ENCODE measurements at places on chromosomes 6 and 20.

DNA sequence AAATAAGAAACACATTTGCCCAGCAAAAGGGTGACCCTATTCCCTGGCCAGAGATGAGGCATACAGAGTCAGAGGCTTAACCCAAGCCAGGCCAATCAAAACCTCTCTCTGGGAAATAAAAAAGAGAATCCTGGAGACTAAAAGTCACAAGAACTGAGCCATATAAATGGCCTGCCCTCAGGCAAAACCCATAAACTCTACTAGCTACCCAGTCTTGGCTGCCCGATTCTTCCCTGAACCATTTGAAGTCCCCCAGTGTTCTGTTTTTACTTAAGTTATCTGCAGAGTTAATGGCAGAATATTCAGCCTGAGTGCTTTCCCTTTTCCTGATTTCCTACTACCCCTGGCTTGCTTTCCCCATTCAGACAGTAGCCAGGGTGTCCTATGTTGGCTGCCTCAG lies 13.9 kb downstream of the KCNK15 start:
- no peak for DNase-seq

- DNase-seq: no peak
Observed at GRCh38 chr6:117498159-117498558, 15.7 kb downstream of the DCBLD1 start.

DNA sequence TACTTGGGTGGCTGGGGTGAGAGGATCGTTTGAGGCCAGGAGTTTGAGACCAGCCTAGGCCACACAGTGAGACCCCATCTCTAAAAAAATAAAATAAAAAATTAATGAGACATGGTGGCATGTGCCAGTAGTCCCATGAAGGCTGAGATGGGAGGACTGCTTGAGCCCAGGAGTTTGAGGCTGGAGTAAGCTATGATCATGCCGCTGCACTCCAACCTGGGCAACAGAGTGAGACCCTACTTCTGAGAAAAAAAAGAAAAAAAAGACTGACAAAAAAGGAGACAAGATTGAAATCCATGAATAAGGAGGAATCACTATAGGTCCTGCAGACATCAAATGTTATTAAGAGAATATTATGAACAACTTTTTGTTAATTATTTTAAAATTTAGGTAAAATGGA lies 23.7 kb upstream of the BPHL start:
- no peak for DNase-seq

DNA sequence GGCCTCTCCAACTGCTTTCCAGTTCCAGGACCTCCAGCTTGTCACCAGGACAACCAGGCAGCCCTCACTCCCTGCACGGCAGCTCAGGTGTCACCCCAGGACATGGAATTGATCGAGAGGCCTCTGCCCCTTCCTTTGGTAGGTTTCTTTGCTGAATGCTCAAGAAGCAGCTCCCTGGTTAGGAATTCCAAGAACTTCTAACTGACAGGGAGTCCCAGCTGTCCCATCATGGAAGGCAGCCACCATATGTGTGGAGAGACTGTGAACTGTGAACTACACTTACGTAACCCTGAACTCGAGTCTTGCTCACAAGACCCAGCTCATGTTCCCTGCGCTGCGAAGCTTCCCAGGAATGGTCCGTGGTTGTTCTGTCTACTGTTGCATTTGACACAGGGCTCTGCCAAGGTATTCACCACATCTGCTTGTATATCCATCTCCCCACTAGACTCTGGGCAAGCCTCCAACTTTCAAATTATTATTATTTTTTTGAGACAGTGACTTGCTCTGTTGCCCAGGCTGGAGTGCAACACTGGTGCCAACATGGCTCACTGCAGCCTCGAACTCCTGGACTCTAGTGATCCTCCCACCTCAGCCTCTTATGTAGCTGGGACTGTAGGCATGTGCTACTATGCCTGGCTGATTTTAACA lies 35.7 kb downstream of the MGME1 start:
- no peak for DNase-seq

- no peak for DNase-seq
Observed at GRCh38 chr6:34425132-34425497, 754 bp downstream of the RPS10 start.

GRCh38 chr6:16510245-16510644 lies 251.0 kb downstream of the ATXN1 start:
- no peak for DNase-seq

DNA sequence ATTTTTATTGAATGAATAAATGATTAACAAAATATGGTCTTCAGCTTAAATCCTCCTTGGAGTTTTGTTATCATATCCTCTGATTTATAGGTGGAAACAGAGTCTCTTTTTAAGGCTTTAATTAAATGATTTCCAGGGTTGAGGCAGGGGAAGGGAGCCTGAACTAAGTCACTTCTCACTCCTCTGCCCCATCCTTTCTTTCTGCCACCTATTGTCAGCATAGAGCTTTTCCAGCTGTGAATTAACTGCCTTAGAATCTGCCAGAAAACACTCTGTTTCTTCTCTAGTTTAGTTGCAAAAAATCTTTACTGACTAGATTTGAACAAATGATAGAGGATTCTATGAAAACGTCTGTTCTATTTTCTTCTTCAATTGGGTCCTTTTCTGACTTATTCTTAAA lies 9.8 kb downstream of the OGFRL1 start:
- DNase-seq: no peak

DNA sequence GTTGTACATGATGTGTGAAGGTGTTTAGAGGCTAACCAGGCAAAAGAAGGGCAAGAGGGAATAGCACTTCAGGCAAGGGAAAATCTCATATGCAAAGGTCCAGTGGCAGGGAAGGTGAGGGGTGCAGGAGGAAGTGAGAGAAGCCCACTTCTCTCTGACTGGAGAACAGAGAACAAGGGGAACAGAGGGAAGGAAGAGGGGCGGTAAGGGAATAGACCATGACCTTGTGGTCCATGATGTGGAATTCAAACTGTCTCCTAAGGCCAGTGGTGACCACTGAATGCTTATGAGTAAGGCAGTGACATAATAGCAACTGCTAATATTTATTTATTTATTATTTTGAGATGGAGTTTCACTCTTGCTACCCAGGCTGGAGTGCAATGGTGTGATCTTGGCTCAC lies 20.6 kb upstream of the SLC9A8 start:
- DNase-seq: no peak

GRCh38 chr6:131640576-131640975 lies 3.5 kb downstream of the ENPP3 start:
- no peak for DNase-seq

DNA sequence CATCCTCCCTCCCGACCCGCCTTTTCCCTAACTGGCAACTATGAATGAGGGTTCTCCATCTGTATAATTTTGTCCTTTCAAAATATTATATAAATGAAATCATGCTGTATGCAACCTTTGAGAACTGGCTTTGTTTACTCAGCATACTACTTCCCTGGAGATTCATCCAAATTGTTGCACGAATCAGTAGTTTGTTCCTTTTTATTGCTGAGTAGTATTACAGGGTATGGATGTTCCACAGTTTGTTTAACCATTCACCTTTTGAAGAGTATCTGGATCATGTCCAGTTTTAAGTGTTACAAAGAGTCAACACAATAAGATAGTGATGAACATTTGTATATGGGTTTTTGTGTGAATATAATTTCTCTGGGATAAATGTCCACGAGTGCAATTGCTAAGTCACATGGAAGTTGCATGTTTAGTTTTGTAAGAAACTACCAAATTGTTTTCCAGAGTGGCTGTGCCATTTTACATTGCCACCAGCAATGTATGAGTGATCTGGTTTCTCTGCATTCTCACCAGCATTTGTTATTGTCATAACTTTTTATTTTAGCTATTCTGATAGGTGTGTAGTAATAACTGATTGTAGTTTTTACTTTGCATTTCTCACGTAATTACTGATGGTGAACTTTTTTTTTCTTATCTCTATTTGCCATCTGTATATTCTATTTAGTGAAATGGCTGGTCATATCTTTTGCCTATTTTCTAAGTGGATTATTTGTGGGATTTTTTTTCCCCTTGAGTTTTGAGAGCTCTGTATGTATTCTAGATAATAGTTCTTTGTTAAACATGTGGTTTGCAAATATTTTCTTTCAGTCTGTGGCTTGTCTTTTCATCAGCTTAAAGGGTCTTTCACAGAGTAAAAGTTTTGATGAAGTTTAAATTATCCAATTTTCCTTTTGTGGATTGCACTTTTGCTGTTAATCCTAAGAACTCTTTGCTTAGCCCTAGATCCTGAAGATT lies 14.4 kb upstream of the RNF24 start:
- DNase-seq: no peak

DNA sequence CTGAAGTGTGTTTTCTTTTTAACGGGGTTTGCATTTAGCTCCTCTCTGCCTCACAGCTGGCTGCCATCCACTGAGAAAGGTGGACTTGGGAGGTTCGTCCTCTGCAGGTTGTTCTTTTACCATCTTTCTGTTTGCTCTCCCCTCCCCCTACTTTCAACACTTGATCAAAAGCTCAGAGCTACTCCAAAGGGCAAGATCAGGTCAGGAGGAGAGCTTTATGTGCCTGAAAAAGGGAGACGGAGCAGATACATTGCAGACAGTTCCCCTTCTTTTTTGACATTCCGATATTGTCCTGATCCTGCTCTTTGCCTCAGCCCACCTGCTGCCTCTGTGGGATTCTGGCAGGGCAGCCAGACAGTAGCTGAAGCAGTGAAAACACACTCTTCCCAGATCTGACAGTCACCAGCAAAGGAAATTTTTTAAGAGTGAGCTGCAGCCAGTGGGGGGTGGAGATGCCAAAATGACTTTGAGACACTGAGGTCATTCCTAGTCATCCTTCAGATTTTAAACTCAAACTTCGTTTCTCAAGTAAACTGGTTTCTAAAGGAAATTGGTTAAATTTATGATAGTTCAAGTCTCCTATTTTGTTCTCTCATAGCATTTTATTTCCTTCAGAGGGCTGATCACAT lies 26.5 kb downstream of the SMLR1 start:
- no peak for DNase-seq

- DNase-seq: peak; percentile 61
Observed at GRCh38 chr6:7992002-7992815, 72.0 kb downstream of the BLOC1S5 start.

- no peak for DNase-seq
Observed at GRCh38 chr6:150345781-150346180, 23.0 kb upstream of the IYD start.

GRCh38 chr6:106064142-106064541 lies 22.0 kb upstream of the PRDM1 start:
- DNase-seq: no peak

GRCh38 chr6:130309028-130309427 lies 56.8 kb upstream of the TMEM200A start:
- no peak for DNase-seq

DNA sequence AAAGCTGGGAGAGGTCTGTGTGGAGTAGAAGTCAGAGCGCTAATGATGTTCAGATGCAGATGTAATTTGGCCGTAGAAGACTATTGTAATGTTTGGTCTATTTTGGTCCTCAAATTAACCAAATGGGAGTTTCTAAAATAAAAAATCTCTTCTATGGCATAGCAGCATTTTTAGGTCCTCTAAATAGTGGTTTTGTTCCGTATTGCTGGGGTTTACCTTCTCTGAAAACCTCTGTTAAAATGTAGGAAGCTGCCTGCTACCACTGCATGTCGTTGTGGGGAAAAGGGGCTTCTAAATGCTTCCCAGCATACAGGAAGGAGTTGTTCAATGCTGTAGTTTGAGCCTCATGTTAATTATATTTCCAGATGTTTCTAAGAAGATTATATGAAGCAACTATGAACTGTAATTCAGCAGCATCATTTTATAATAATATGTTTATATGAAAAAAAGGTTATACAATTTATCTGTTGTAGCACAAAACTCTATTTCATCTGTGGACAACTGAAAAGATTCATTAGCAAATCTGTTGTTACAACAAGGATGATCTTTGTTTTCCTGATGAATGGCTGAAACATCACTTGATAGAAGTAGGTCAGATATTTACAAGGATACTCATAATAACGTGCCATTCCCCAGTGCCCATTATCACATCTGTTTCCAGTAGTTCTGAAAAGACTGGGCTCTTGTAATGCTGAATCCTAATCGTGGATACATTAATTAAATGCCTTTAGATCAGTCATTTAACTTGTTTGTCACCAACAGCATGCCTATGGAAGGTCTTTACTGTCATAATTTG lies 256.6 kb downstream of the TBC1D7 start:
- no peak for DNase-seq

DNA sequence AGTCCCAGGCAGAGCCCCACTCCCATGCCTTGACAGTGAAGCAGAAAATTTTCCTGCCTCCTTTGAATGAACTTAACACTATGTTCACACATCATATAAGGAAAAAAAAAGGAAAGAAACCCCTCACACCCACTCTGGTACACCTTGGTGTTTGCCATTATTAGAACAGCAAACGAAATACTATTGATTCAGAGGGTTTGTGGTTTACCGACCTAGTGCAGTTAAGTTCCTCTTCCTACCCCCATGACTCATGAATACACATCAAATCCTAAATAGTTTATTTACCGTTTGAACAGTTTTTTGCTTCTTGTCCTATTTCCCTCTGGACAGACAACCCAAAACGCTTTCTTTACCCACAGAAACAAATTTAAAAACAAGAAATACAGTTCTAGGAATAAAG lies 237.7 kb downstream of the FOXA2 start:
- DNase-seq: no peak

- DNase-seq: no peak
Observed at GRCh38 chr6:11023032-11023431, 21.1 kb downstream of the ELOVL2 start.
